NCI-H748 treated with DMSO at 0.1 percent for 48 hours (cell line): ENCODE measurements at places on chromosomes 13 and 19.

DNA sequence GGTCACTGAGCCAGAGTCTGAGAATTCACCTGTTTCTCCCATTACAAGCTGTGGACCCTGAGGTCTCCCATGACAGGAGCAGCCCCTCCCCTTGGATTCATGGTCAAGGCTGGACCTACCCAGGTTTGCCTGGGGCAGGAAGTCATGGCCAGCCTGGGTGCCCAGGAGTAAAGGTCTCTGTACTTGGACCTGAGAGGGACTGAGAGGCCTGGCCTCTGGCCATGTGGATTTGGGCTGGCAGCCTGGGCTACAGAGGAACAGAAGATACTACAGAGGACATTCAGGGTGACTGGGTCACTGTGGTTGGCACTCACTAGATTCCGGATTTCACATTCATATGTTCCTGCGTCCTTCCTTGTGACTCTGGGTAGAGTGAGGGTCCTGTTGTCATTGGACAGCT, 31.5 kb upstream of the CEACAM8 start:
- DNase-seq: no peak

DNA sequence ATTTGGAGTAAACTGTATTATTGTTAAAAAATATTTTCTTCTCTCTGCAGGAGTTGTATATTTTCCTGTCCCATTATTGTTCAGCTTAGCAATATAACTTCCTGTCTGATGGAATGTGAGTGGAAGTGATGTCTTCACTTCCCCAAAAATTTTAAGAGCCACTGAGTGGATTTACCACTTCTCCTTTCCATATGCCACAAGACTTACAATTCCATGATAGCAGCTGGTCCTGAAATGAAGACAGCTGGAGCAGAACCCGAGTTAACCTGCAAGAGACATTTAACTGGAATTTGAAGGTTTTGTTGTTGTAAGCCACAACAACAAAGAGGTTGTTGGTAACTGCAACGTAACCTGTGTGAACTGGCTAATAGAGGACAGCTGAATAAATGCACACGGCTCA, 23.4 kb upstream of the TBC1D4 start:
- DNase-seq: no peak

DNA sequence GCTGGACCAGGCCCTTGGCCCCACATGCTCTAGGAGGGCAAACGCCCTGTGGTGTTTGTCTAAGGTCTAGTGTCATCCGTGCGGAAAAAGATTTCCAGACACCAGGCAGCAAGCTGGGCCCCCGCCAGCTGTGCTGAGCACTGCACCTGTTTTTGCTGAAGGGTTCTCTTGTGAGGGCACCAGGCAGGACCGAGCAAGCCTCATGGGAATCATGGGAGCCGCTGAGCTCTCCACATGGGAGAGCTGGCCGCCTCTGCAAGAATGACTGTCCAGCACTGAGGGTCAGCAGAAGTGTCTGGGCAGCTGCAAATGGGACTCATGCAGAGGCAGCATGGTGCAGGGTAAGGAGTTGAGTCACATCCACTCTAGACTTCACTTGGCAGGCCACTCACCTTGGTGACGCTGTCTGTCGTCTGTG, 12.0 kb downstream of the B3GNT8 start:
- no peak for DNase-seq

- DNase-seq: no peak
Observed at GRCh38 chr19:17183271-17183761, 31.8 kb upstream of the USE1 start.

DNA sequence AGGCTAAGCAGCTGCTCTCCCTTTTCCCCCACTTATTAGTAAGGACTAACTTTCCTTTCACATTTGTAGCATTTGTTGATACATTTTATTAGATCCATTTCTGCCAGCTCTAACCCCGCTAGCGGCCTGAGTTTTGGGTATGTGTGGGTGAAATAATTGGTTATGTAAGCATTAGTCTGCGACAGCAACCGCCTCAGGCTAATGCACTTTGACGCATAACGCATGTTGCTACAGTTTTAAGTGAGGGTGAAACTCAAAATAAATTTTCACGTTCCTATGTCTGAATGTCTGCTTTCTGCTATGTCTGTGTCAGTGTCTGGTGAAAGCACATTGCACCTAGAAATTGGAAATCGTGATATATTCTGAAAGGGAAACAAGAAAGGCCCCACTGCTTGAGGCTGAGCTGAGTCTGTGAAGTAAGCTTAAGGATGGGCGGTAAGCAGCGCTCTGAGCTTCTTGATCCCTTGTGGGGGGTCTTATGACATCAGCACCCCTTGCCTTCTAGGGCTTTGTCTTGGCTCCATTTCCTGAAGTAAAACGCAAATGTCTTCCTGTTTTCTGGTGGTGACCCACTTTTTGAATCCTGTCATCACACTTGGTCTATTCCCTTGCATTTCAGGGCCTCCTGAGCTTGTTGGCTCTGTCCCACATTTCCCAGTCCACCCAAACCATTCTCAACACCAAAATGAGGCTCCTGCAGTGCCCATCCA, 648.3 kb upstream of the ARGLU1 start:
- no peak for DNase-seq

DNA sequence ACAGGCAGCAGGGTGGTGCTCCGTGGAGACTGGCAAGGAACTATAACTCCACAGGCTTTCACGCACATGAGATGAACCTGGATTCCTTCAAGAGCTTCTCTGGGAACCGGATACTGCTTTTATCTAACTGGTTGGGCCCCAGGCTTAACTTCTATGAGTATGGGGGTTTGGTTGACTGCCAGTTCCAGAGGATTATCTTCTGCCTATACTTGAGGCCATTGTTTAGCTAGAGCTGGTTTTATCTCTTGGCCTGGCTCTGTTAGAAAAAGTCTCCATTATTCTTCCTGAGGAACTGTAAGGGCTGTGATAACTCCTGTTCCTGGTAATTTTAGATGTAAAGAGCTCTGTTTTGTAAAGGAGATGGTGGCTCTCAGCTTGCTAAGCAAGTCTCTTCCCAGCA, 40.9 kb downstream of the ZNF846 start:
- DNase-seq: no peak

- DNase-seq: no peak
Observed at GRCh38 chr13:71663431-71663830, 203.6 kb downstream of the DACH1 start.

DNA sequence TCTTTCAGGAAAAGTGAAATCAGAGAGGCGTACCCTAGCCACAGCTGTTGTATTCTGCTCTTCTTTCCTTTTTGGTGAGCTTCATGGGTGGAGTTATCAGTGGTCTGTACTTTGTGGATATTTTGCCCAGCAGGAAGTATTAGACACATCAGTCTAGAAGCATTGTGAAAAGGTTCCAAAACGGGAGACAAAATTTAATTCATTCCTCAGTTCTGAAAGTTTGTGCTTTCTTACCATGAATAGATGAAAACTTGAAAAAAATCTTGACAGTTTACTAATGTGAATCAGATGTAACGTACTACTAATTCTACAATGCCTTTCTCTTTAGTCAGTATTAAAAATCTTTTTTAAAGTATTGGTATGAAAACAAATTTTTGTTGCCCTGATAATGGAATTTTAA, 116.8 kb downstream of the DNAJC3 start:
- DNase-seq: no peak

GRCh38 chr13:112431734-112432133, 55.6 kb downstream of the SPACA7 start:
- DNase-seq: no peak
